ENCODE measurements at places on chromosomes 7 and 10.

- DNase-seq, result no peak
These were observed 149.8 kb downstream of the NSUN6 start for GRCh38 chr10:18501629-18502028.

DNA sequence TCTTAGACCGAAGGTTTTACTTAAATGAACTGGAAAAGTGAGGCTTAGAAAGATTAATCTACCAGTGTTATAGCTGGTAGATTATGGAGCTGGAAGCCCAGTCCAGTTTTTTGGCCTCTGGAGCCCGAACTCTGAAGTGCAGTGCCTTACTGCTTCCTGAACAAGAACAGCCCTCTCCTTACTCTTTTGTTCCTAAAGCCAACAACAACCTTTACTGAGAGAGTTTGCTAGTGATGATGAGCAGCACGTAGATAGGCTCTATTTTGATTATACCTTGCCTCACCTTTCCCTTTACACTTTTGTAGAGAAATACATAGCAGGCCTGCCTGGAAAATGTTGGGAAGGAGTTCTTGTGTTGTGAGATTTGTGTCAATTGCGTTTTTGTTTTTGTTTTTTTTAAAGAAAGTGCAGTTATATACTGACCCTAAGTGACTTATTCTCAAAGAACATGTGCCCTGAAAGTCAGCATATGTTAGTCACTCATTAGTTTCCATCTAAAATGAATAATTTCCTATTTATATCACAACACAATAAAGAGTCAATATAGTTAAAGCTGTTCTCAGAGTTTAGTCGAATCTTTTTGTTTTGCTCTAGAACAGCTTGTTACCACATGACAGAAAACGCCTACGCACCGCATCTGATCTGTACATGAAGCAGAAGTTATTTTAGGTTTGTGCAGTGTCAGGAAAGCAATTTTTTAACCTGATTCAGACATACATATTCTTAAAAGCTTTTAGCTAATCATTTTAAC is 33.0 kb downstream of the PLEKHA1 start:
- DNase-seq, result no peak

- no peak for DNase-seq
These were observed 378.0 kb upstream of the PODXL start for GRCh38 chr7:131934452-131934851.

DNA sequence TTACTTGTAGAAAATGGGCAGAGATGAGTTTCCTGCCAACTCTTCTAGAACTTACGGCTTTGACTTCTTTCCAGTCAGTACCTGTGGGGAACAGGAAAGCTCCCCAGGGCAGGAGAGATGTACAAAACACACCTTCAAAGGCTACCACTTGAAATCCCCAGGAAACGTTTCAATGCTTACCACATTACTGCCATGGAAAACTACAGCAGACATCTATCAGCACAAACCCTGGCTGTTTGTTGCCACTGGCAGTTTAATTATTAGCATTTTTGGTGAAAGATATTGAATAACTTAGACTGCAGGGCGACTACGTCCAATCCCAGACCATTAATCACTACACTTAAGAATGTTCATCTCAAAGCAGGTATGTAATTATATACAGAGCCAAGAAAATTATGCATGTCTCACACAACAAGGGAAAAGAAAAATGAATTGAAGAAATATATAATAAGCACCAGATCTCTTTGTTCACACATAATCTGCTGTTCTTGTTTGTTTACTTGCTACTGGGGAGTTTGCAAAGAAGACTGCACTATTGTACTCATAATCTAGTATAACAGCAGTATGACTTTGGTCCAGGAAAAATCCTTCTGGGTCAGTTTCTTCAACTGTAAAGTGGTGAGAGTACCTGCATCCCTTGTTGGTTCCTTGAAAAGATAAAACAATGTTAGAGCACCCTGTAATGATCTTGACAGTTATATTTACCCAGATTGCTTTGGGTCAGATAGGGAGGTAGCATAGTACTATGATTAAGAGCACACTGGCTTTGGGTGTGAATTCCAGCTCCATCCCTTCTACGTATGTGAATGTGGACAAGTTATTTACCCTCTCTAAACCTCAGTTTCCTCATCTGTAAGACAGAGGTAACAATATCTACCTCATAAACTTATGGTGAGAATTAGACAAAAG is 138.3 kb downstream of the DOCK4 start:
- DNase-seq, result no peak

DNA sequence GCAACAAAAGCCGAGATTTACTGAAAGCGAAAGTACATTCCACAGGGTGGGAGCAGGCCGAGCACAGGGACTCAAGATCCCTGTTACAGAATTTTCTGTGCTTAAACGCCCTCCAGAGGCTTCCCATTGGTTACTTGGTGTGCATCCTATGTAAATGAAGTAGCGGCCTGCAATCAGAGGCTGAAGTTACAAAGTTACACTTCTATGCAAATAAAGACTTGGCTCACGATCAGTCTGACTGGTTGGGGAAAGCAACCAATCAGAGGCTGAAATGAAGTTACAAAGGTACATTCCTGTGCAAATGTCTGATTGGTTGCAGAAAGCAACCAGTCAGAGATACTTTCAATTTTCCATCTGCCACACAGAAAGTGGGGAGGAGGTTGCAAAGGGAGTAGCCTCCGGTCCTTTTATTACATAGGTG is 4.1 kb downstream of the ACBD7 start:
- DNase-seq, result no peak

GRCh38 chr7:121546632-121547543 is 150.8 kb upstream of the FAM3C start:
- DNase-seq, result no peak
